Nucleus accumbens (tissue), 56 donors: ENCODE measurements at places on chromosomes 13 and 19.

DNA sequence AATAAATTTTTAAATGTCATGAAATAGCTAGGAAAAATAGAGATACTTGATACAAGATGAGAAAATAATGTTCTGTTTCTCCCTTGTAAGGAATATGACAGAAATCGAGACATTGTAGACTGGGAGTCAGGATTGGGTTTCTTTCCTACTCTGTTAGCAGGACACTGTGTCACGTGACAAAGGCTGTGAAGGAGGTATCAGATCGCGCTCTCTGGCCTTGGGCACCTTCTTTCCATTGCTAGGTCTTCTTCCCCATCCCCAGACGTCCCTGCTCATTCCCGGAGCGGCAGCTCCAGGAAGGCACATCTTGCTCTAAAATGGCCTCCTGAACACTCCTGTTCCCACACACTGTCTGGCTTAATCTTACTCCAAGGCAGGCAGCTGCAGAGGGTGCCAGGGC lies 133.4 kb downstream of the TM9SF2 start:
- DNase-seq = no peak

- peak; percentile 16 for DNase-seq
Observed at GRCh38 chr19:6730153-6730804, 7.1 kb downstream of the GPR108 start.

GRCh38 chr13:91408971-91409370 lies 10.6 kb downstream of the GPC5 start:
- no peak for DNase-seq

GRCh38 chr13:108193806-108194205 lies 21.5 kb downstream of the LIG4 start:
- no peak for DNase-seq

GRCh38 chr19:10142701-10143375 lies 23.1 kb upstream of the EIF3G start:
- no peak for DNase-seq

DNA sequence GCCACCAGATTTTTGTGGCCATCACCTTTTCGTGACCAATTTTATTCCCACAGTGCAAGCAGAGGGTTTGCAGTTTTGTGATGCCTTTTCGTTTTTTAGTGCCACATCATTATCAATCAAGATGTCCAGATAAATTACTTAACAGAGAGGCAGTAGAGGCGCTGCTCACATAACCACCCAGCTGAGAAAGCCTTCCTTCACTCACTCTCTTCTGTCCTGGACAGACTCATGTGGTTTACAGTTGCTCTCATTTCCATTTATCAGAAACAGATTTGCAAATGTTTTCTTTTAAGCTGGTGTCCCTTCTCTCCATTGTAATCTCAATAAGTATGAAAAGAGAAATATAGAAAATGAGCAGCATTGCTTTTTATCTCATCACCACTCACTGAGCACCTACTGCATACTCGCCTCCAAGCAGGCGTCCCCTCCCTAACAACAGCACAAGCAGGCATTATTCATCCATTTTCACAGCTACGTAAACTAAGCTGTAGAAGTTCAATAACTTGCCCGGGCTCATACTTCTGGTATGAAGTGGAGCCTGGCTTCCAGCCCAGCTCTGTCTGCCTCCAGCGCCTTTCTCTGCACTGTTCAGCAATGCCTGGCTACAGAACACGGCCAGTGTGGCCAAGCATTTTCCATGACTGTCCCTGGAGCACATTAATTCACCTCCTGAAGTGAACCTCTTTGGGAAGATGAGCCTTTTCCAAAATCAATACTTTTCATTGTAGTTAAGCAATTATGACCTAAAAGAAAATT lies 34.6 kb upstream of the KATNAL1 start:
- peak; percentile 30 for DNase-seq

DNA sequence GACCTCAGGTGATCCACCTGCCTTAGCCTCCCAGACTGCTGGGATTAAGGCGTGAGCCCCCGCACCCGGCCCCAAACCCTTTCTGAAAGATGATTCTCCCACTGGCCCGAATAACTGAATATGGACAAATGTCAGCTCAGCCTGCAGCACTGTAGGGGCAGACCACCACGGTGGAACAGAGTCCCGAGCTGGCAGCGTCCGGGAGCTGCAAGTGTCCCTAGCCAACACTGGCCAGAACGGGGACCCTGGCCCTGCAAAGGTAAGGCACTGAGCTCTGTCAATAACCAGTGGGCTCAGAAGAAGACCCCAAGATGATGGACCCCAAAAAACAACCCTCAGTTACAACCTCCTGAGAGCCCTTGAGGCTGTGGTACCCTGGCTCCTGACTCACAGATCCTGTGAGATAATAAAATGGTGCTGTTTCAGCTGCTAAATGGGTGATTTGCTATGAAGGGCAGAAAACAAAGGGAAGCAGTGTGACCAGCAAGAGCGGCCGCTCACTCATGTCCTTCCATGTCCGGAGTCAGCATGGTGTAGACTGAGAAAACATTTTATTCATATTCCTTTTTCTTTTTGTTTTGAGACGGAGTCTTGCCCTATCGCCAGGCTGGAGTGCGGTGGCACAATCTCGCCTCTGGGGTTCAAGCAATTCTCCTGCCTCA lies 1.6 kb downstream of the LSM7 start:
- no peak for DNase-seq

DNA sequence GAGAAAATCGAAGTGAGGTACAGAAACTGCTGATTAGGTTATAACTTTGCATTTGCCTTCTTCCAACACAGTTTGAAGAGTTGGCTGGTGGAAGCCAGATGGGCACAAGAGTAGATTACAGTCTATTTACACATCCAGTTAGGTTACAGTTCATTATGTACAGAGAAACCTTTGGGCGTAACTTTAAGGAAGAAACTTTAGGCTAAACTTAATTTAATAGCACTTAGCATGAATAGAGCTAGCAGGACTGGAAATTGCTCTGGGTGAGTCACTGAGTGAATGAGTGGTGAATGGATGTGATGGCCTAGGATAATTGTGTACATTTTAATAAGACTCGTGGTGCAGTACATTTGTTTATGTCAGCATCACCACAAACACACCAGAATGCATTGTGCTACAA lies 62.9 kb upstream of the KLHL1 start:
- no peak for DNase-seq

DNA sequence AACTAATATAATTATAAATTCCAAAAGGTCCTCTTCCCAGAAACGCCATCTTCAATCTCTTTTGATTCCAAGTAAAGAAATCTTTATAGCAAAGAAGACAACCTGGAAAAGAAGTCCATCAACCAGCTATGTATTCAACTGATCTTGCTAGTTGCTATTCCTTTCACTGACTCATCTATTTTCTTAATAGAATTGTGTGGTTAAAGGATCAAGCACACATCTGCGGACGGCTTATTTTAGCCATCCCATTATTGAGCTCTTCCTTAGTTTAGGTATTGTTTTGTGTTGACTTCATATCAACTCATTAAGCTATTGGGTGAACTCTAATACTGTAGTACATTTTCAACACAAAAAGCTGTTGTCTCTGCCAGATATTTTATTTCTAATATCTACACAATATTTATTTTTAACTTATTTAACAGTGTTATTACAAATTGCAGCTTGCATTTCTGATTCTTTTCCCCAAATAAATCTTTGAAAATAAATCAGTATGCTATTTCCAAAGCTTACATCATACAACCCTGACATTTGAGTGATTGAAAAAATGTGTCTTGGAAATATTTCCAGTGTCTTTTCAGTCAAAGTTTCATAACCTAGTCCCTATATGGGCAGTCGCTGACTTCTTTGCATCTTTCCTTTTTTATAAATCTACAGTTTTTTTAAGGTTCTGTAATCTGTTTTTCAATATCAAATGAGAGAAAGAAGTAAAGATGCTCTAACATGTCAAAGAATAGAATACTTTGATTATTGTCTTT lies 158.8 kb upstream of the SPRY2 start:
- no peak for DNase-seq

GRCh38 chr13:113881614-113882266 lies 17.9 kb upstream of the GAS6 start:
- DNase-seq = no peak

DNA sequence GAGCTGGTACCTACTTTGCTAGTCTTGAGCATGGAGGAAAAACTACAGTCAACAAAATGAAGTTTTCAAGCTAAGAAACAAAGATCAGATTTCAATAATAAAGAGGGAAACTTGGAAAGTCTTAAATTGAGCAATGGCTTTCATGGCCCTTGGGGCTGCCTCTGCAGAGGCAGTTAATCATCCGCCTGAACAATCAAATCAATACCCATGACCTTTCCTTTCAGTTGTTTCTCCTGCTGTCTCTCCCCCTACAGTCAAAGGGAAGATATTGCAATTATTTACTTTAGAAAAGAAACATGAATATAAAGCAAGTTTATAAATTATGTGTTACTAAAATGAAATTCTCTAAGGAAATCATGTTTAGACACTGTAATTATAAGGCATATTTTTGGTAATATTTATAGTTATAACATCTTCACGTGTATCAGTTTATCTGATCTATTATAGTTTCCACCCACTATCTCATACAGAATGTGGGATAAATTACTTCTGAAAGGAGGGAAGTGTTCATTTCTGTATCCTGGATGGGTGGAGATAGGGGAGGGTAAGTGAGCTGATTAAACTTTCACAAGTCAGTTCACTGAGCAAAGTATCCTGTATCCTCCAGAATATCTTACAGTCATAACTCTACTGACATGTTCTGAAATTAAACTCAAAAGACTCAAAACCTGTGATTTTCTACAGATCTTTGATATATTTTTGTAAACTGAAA lies 72.4 kb upstream of the TSC22D1 start:
- DNase-seq = no peak

- DNase-seq = peak; percentile 64
Observed at GRCh38 chr13:40352802-40353562, 313.5 kb downstream of the FOXO1 start.
